ENCODE measurements at places on chromosomes 5 and 9. TPM values are rescaled to one million over a fixed set of nuclear protein-coding genes. Genes with fewer than 3 reads are reported as not detected.

The INSYN2B gene
- 0.01 TPM for polyA plus RNA-seq

The TNFAIP8 gene
- polyA plus RNA-seq, result 11.0 TPM

The MAMDC4 gene
- polyA plus RNA-seq, result 11.5 TPM

The GCNT4 gene
- polyA plus RNA-seq, result 0.80 TPM

The STOML2 gene
- polyA plus RNA-seq, result 107 TPM

The PHYKPL gene
- 35.8 TPM for polyA plus RNA-seq

The GADD45G gene
- 13.5 TPM for polyA plus RNA-seq

The CHSY3 gene
- polyA plus RNA-seq, result 0.02 TPM

The SLC25A25 gene
- polyA plus RNA-seq, result 10.0 TPM

The TRPM6 gene
- 0.10 TPM for polyA plus RNA-seq

The FAM153A gene
- polyA plus RNA-seq, result 0.29 TPM

The GALNT10 gene
- polyA plus RNA-seq, result 1.4 TPM

The SOWAHA gene
- 0.18 TPM for polyA plus RNA-seq

The TLE1 gene
- polyA plus RNA-seq, result 14.7 TPM

The CTNND2 gene
- polyA plus RNA-seq, result 0.09 TPM

The GRM6 gene
- not detected for polyA plus RNA-seq

The IQGAP2 gene
- polyA plus RNA-seq, result 1.4 TPM

The PCDHGA10 gene
- 1.1 TPM for polyA plus RNA-seq

The HNRNPH1 gene
- polyA plus RNA-seq, result 247 TPM

The RASGRF2 gene
- polyA plus RNA-seq, result 0.40 TPM

The INSL4 gene
- not detected for polyA plus RNA-seq

The LECT2 gene
- not detected for polyA plus RNA-seq

The CSF1R gene
- polyA plus RNA-seq, result 2.0 TPM

The DAPK1 gene
- polyA plus RNA-seq, result 2.9 TPM

The FKTN gene
- 2.4 TPM for polyA plus RNA-seq

The FBP2 gene
- polyA plus RNA-seq, result not detected

The IFNA21 gene
- polyA plus RNA-seq, result not detected

The CDH9 gene
- not detected for polyA plus RNA-seq

The WDR41 gene
- polyA plus RNA-seq, result 20.0 TPM

The PCDHGA2 gene
- 0.27 TPM for polyA plus RNA-seq

The RGS7BP gene
- polyA plus RNA-seq, result 0.12 TPM

The BARHL1 gene
- polyA plus RNA-seq, result not detected

The SPINK13 gene
- not detected for polyA plus RNA-seq

The PRELID2 gene
- polyA plus RNA-seq, result 1.5 TPM

The INSL6 gene
- not detected for polyA plus RNA-seq

The FRMD3 gene
- polyA plus RNA-seq, result 0.26 TPM

The ENG gene
- 11.1 TPM for polyA plus RNA-seq

The IL9 gene
- polyA plus RNA-seq, result not detected

The GDA gene
- 0.11 TPM for polyA plus RNA-seq

The SPATA31A3 gene
- polyA plus RNA-seq, result not detected

The CDH18 gene
- not detected for polyA plus RNA-seq

The SPINK6 gene
- polyA plus RNA-seq, result 0.06 TPM

The IL11RA gene
- polyA plus RNA-seq, result 7.1 TPM

The CCNO gene
- 2.0 TPM for polyA plus RNA-seq

The FCHSD1 gene
- polyA plus RNA-seq, result 16.2 TPM

The MEF2C gene
- 1.6 TPM for polyA plus RNA-seq

The MLANA gene
- polyA plus RNA-seq, result not detected

The SOX30 gene
- 0.04 TPM for polyA plus RNA-seq

The TMEM171 gene
- polyA plus RNA-seq, result 5.6 TPM

The DIAPH1 gene
- 84.2 TPM for polyA plus RNA-seq

The C1QTNF3 gene
- polyA plus RNA-seq, result 1.2 TPM

The MACIR gene
- polyA plus RNA-seq, result 3.8 TPM

The LCN1 gene
- polyA plus RNA-seq, result not detected

The TMEM252 gene
- 0.06 TPM for polyA plus RNA-seq

The TRPM3 gene
- 0.02 TPM for polyA plus RNA-seq

The FGD3 gene
- 2.1 TPM for polyA plus RNA-seq

The FYB1 gene
- polyA plus RNA-seq, result 1.4 TPM
